ENCODE measurements at places on chromosomes 16 and 17. TPM values are rescaled to one million over a fixed set of nuclear protein-coding genes. Genes with fewer than 3 reads are reported as not detected.

Gene TOM1L2
- 63.1 TPM for total RNA-seq

Gene TK1
- total RNA-seq = 0.55 TPM

Gene BBS2
- 96.0 TPM for total RNA-seq

Gene FNDC8
- total RNA-seq = not detected

Gene CCL15
- not detected for total RNA-seq

Gene ENPP7
- total RNA-seq = 0.20 TPM

Gene NPIPB6
- 4.7 TPM for total RNA-seq

Gene AURKB
- 0.83 TPM for total RNA-seq

Gene ARHGAP27
- 108 TPM for total RNA-seq

DNA sequence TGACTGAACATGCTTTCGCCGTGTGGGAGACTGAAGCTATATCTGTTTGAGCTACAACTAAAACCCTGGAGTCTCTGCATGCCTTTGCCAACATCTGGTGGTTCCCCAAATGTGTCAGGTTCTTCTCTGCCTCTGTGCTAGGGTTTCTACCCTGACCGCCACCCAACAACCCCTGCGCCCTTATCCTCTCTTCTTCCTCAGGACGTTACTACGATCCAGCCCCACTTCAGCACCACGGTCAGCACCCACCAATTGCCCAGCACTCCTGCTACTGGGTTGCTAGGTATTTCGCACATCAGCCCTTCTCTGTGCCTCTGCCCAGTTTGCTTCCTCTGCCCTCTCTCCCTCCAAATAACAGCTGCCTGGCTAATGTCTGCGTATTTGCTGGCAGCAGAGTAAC lies 106.3 kb upstream of the HSBP1 start:
- no peak for DNase-seq

DNA sequence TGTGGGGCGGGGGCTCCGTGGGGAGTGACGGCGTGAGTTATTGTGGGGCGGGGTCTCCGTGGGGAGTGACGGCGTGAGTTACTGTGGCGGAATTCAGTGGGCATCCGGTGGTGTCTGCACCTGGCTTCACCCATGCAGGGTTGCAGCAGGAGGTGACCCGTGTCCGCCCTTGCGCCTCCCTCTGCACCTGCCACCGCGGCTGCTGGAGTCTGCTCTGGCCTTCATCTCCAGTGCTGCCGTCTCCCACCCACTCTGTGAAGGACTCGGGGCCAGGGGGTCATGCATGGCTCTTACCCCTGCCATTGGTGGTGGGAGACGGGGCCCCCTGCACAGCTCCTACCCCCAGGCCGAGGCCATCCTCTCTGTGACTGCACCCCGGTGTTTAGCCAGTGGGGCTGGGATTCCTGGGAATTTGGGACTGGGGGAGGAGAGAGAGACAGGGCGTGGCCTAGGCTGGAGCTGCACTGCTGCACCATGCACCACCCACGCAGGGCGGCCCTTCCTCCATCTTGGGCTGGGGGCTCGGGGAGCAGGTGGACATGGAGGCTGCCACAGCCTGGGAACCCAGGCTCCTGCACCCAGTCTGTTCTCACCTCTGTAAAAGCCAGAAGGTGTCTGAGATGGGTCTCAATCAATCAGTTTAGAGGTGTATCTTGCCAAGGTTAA lies 1.3 kb upstream of the PABPN1L start:
- no peak for DNase-seq

DNA sequence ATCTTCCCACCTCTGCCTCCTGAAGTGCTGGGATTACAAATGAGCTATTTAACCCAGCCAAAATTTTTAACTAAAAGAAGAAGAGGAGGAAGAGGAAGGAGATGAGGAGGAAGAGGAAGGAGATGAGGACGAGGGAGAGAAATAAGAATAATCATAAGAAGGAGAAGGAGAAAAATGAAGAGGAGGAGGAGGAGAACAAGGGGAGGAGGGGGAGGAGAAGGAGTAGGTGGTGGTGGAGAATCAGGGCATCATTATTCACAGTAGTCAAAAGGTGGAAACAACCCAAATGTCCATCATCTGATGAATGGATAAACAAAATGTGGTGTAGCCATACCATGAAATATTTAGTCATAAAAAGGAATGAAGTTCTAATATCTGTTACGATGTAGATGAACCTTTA lies 21.2 kb upstream of the MGAT5B start:
- no peak for DNase-seq

DNA sequence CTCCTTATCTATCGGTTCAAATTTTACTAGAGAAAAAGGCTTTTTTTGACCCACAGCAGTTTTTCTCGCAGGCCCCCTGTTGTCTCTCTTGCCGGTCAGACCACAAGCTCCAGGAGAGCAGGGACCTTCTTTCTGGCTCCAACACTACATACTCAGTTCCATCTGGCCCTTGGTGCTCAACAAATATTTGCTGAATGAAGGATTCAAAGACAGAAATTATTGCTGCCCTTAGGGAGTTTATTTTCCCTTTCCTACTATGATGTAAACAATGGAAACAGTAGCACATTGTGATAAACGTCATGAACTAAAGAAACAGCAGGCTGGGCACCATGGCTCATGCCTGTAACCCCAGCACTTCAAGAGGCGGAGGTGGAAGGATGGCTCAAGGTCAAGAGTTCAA lies 59.0 kb upstream of the ATP2A3 start:
- DNase-seq = no peak

- no peak for DNase-seq
Observed at GRCh38 chr17:79116575-79117368, 42.1 kb downstream of the ENGASE start.

DNA sequence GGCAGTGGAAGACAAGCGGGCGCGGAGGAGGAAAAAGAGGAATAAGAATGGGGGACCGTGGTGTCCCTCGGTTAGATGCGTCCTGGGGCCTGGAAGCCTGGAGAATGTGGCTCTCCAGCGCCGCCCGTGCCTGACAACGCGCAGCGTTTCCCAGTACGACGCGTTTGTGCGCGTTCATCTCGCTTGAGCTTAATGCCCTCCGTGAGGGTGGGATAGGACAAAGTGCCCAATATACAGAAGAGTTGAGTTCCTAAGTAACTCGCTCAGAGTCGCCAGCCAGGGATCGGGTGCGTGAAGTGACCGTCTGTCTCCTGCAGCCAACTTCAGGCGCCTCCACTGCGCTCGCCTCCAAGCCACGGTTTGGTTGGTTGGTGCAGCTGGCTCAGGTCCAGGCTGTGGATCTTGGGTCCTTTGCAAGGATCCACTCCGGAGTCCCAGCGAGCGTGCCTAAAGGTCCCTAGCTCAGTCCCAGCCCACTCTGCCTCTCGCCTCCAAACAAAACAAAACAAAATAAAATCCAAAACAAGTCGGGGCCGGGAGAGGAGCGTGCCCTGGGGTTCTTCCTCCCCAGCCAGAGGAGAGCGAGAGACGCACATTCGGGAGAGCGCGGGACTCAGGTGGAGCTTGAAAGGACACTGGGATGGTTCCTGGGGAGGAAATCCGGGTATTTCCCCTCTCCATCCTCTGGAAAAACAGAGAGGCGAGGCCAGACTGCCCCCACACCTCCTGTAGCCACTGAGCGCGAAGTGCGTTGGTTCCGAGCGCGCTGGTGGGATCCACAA lies 974 bp downstream of the GALR2 start:
- no peak for DNase-seq

GRCh38 chr17:38732376-38733281 lies 2.5 kb downstream of the CISD3 start:
- DNase-seq = no peak

DNA sequence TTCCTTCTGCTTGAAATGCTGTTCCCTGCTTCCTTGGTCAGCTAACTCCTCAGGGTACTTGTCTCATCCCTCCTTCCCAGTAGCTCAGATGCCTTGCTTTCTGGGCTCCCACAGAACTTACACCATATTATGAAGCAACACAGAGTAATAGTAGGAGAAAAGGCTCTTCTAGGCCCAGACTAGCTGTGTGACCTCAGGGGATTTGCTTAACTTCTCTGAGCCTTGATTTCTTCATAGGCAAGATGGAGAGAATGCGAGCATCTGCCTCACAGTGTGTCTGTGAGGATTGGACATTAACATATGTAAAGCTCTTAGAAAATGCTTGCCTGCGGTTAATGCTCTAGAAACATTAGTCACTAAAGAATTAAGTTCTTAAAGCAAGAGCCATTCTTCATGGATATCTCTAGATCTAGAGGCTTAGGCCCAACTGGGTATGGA lies 22.3 kb upstream of the PECAM1 start:
- no peak for DNase-seq

DNA sequence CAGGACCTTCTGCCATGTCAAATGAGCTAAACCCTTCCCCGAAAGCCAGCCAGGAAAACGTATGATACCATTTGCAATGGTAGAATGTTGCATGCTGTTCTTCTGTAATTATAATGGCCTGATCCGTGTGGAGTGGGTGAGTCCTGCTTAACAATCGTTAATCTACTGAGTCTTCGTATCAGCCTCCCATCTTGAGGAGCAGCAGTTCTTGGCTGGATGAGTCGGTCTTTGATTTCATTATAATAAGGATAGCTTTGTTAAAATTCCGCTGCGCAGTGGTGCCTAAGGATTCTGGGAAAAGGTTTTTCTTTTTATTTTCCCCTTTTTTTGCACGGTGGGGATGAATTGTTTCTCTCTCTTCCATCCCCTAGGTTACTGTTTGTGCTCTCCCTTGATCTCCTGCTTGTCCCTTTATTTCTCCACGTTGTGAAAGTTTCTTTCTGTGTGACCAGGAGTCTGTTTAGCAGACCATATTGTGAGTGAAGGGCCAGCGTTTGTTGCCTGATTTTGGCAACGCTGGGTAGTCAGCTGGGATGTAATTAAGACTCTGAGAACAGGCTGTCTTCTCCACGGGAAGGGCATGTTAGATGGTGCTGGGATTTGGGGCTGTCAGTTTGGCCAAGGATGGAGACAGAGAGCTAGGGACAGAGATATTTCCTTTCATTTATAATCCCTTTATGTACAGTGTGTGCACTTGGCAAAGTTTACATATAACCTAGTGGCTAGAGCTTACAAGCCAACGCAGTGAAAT lies 263.0 kb downstream of the FTO start:
- no peak for DNase-seq

GRCh38 chr17:39927929-39928857 lies 661 bp downstream of the LRRC3C start:
- DNase-seq = no peak

GRCh38 chr17:81561494-81561885 lies 9.3 kb upstream of the FAAP100 start:
- DNase-seq = no peak

- no peak for DNase-seq
Observed at GRCh38 chr16:78805556-78805955, 706.1 kb downstream of the WWOX start.

- DNase-seq = peak; percentile 61
Observed at GRCh38 chr16:30092373-30093010, 768 bp upstream of the TBX6 start.

DNA sequence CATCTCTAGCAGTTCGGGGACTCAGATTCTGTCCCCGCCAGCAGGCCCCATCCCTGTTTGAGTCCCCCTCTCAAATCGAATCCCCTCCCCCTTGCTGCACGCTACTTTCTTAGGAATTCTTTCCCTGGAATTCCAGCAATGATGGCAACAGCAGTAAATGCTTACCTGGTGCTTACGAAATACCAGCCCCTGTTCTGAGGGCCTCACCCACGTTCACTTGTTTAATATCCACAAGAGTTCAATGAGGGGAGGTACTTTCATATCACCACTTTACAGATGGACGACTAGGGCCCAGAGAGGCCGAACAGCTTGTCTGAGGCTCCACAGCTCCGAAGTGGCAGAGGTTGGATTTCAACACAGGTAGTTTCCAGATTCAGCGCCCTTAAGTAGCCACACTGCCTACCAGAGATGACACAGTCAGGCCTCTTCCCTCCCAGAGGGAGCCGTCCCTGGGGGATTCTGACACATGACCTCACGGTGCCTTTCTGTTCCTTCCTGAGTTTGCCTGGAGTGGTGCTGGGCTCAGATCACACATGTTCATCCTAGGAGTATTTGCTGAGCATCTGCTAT lies 120.7 kb upstream of the GSE1 start:
- DNase-seq = no peak

GRCh38 chr17:35103271-35103670 lies 16.4 kb downstream of the RAD51D start:
- DNase-seq = no peak

Data from CD4-positive, alpha-beta memory T cell (primary cell).